Purkinje cell (primary cell): ENCODE measurements at places on chromosomes 7 and 10. TPM values are rescaled to one million over a fixed set of nuclear protein-coding genes. Genes with fewer than 3 reads are reported as not detected.

The TPST1 gene
- 27.8 and 28.4 TPM in 2 replicates for polyA plus RNA-seq

The WDFY4 gene
- not detected in 2 replicates for polyA plus RNA-seq

The SMO gene
- polyA plus RNA-seq = 1.0 and 2.7 TPM in 2 replicates

The HDAC9 gene
- 10.6 and 15.6 TPM in 2 replicates for polyA plus RNA-seq

The SDK1 gene
- 0.91 and 1.4 TPM in 2 replicates for polyA plus RNA-seq

The GRID1 gene
- polyA plus RNA-seq = 0.52 and 3.9 TPM in 2 replicates

The EVX1 gene
- not detected in 2 replicates for polyA plus RNA-seq

The CYP3A7 gene
- polyA plus RNA-seq = not detected in 2 replicates

The CABCOCO1 gene
- not detected in 2 replicates for polyA plus RNA-seq

The ZNF488 gene
- not detected in 2 replicates for polyA plus RNA-seq

The TMEM26 gene
- polyA plus RNA-seq = not detected in 2 replicates

The SKIDA1 gene
- 0.07 and 1.9 TPM in 2 replicates for polyA plus RNA-seq

The TUBB8 gene
- polyA plus RNA-seq = not detected in 2 replicates

The SAMD9L gene
- polyA plus RNA-seq = 4.4 and 9.2 TPM in 2 replicates

The NRCAM gene
- 522 and 550 TPM in 2 replicates for polyA plus RNA-seq

The NUTM2B gene
- polyA plus RNA-seq = not detected in 2 replicates

The MORN4 gene
- polyA plus RNA-seq = 28.6 and 47.9 TPM in 2 replicates

The NKX2-3 gene
- not detected in 2 replicates for polyA plus RNA-seq

The LIPM gene
- polyA plus RNA-seq = not detected in 2 replicates

The OR9A4 gene
- polyA plus RNA-seq = not detected in 2 replicates

The ANKRD22 gene
- polyA plus RNA-seq = not detected in 2 replicates

The TSPAN15 gene
- 0.14 and 0.23 TPM in 2 replicates for polyA plus RNA-seq

The DPYSL4 gene
- polyA plus RNA-seq = 2.8 and 3.8 TPM in 2 replicates

The COL26A1 gene
- 1.7 and 3.0 TPM in 2 replicates for polyA plus RNA-seq

The CALML5 gene
- polyA plus RNA-seq = not detected in 2 replicates

The HOXA9 gene
- not detected in 2 replicates for polyA plus RNA-seq

The NUTM2E gene
- polyA plus RNA-seq = not detected in 2 replicates

The FIGNL1 gene
- polyA plus RNA-seq = 11.3 and 12.1 TPM in 2 replicates

The UCN3 gene
- polyA plus RNA-seq = not detected in 2 replicates

The PDE1C gene
- polyA plus RNA-seq = 31.3 and 39.5 TPM in 2 replicates

The ADIRF gene
- polyA plus RNA-seq = 3.3 and 4.2 TPM in 2 replicates

The DLD gene
- polyA plus RNA-seq = 165 and 232 TPM in 2 replicates

The MRC1 gene
- polyA plus RNA-seq = not detected in 2 replicates

The PKD2L1 gene
- not detected in 2 replicates for polyA plus RNA-seq

The CCNJ gene
- 0.20 and 2.3 TPM in 2 replicates for polyA plus RNA-seq
